ENCODE measurements at places on chromosomes 16 and 17.

- no peak for DNase-seq
These were observed 885.8 kb downstream of the KCNJ2 start for GRCh38 chr17:71055128-71055527.

GRCh38 chr16:49262501-49262900, 19.1 kb downstream of the CBLN1 start:
- DNase-seq: no peak

DNA sequence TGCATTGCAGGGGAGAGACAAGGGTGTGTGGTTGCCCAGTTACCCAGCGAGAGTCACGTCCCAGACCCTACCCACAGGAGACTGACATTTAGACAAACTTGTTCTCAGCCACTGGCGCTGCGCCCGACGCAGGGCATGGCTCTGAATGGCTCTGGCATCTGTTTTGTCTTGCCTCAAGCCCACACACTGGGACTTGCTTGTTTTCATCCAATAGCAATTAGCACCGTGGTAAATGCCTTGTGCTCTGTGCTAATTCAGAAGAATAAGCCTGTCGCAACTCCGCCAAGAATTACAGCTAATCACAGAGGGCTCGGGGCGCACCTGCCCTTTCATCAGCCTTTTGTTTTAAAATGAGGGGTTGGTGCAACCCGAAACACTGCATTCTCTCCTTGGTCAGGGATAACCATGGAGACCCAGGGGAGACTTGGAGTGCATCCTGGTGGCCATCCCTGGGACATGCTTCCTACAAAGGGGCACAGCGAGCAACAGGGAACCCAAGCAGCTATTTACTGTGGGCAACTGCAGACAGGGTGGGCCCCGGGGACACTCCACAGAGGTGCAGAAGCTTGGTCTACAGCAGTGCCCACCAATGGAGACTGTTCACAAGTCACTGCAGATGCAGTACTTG, 220.6 kb upstream of the ZFHX3 start:
- no peak for DNase-seq

DNA sequence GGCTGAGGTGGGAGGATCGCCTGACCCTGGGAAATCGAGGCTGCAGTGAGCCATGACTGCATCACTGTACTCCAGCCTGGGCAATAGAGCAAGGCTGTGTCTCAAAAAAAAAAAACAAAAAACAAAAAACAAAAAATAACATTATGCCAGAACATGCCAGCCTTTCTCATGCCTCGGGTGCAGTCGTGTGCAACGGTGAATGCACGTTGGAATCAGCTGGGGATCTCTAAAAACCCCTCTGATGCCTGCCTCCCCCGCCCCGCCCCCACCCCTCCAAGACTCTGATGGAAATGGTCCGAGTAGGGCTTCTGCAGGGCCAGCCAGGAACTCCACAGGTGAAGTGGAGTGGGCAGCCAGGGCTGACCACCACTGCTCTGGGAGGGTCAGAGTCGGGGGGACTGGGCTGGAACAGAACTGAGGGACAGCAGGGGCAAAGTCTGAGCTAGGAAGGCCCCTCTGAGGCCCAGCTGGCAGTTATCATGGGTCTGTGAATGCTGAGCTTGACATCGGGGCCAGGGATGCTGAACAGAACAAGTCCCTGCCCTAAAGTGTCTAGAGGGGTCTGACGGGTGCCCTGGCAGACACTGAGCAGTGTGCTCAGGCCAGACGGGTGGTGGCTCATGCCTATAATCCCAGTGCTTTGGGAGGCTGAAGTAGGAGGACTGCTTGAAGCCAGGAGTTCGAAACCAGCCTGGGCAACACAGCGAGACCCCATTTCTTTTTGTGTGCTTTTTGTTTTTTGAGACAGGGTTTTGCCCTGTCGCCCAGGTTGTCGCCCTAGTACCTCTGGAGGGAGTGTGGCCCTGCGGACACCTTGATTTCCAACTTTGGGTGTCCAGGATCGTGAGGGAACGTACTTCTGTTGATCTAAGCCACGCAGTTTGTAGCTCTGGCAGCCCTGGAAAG, 193.4 kb upstream of the GSE1 start:
- no peak for DNase-seq

GRCh38 chr17:66548158-66548557, 245.7 kb downstream of the PRKCA start:
- no peak for DNase-seq

DNA sequence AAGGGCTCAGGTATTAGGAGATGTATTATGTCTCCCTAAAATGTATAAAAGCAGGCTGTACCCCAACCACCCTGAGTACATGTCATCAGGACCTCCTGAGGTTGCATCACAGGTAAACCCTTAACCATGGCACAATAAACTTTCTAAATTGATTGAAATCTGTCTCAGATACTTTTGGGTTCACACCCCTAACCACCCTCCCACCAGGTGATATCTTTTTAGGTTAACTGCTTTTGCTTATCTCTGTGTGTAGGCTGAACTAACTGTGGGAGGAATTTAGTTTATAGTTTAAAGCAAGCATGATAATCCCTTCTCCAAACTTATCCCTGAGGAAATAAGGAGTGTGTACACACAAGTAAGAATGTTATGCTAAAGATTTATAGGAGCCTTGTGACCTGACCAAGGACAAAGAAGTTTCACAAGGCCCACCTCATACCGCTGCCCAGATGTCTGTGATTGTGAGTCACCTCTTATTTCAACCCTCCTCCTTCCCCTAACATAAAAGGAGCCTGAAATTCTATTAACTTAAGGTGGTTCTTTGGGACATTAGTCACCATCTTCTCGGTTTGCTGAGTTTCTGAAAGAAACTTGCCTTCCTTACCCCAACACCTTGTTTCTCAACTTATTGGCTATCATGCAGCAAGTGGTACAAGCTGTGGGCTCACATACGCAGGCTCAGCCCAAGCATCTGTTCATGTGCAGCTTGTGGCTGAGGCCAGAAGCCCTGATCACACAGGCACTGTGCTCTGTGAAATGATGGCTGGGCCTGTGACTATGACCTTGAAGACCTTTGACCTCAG, 11.3 kb downstream of the PRSS22 start:
- no peak for DNase-seq

GRCh38 chr17:21817791-21818364, 125.6 kb downstream of the KCNJ18 start:
- DNase-seq: no peak

DNA sequence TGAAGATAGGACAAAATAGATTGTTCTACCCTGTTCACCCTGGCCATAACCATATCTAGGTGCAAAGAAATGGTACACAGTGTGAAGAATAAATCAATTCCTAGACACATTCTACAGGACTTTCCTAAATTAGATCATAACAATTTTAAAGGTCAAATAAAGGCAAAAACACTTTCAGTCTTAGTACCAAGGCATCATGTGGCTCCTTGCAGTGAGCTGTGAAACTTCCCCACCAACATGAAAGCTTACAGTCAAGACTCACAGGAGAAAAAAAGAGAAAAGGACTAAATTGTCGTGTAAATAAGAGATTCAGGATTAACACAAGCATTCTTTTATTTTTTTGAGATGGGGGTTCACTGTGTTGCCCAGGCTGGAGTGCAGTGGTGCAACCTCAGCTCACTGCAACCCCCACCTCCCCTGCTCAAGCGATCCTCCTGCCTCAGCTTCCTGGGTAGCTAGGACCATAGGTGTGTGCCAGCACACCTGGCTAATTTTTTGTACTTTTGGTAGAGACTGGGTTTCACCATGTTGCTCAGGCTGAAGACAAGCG, 14.2 kb downstream of the NSMCE1 start:
- no peak for DNase-seq

GRCh38 chr17:39625198-39625785, 1.5 kb upstream of the PPP1R1B start:
- DNase-seq: no peak

DNA sequence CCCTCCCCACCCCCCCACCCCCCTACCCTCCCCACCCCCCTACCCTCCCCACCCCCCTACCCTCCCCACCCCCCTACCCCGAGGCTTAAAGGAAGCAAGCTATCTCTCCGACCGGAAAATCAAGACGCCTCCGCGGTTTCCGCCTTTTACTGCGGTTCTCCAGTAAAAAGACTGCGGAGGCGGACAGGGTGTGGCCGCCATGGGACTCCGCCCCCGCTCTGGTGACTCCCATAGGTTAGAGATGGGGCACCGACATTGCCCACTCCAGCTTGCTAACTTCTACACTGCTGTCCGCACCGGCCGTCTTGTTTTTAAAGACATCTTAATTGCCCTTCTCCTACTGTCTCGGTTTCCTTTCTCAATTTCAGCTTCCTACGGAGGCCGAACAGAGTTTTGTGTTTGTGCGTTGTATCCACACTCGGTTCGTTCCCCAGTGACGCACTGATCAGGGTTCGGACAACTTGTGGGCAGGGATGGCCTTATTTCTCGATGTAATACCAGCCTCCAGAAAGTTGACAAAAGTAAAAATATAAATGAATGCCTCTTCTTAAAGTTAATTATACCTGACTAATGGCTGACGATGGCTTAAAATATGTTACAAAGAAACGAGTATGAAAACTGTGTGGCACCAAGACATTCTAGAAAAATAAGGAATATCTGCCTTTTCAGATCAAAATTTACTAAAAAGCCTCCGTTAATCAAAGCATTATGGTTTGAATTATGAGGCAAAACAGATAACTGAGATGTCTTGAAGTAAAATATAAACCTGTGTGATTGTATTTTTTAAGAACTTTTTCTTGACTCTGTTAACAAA, 1.1 kb upstream of the ZNF200 start:
- DNase-seq: no peak

DNA sequence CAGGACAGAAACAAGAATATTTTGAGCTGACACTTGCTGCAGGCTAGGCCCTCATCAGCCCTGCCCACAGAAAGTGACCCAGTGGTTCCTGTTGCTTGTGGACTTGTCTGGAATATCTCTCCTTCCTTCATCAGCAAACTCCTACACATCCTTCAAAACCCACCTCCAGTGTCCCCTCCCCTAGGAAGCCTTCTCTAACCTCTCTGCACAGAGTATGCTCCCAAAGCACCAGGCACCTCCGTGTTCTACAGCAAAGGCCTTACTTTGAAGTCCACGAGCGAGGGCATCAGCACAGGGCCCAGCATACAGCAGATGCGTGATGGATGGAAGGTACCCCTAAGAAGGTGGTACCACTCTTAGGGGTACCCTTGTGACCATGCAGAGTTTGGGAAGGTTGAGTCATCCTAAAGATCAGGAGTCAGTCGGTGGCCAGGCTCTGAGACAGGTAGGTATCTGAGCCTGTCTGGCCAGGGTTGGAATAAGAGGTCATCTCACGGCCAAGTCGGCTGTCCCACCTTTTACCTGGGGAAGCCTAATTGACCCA, 2.0 kb downstream of the CCDC102A start:
- no peak for DNase-seq

DNA sequence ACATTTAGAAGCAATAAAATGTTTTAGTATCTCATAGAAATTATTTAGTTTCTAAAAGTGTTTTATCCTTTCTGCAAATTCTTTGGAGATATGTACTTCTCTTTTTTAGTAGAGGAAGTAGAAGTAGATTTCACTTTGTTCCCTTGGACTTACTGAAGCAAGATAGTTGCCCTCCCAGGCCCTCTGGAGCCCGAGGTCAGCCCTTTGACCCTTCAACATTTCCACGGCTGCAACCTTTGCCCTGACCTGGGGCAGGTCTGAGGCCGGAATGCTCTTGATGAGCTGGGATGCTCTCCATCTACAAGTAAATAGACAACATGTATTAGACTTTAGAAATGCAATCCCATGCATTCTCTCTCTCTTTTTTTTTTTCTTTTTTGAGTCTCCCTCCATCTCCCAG, 167.5 kb downstream of the CDK5R1 start:
- no peak for DNase-seq

DNA sequence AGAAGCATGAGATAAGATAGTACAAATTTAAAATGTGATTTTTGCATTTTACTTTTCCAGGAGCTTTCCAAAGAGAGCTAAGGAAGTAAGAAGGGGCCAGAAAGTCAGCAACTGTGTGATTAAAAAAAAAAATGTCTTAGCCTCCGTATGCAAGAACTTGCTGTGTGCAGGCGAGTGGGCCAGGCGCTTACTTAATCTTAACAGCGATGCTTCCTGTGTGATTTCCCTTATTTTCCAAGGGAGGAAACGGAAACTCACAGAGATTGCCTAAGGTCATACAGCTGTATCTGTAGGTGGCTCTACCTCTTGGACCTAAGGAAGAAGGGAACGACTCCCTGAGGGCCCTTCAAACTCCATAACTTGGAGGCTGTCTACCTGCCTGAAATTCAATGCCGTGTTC, 11.1 kb downstream of the HS3ST3B1 start:
- DNase-seq: no peak

DNA sequence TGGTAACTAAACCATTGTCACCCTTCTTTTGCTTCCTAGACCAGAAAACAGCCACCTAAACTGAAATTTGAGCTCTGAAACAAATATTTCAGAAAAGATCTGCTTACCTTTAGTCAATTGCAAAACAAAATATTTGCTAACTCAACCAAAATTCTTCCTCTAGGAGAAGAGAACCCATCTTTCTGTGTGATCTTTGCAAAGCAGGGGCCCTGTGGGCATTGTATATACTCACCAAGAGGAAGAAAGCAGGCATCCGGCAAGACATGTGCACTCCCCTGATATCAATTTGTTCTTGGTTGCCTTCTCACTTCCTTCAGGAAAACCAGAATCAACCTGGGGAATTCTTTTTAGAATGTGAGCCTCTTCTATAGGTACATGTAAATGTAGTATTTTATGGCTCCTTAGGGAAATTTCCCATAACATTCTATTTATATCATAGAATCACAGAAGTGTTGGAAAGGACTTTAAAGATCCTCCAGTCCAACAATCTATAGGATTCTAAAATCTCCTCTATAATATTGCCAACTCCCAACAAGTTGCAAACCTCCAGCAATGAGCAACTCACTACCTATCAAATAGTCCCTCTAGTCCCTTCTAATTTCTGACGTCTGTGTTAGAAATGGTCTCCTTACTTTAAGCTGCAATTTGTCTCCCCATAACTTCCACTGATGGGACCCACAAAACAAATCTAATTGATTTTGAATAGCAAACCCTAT, 966 bp downstream of the SLFN14 start:
- no peak for DNase-seq

GRCh38 chr16:67703626-67704025, 15.5 kb downstream of the GFOD2 start:
- no peak for DNase-seq

GRCh38 chr17:73875346-73875745, 231.1 kb upstream of the SDK2 start:
- DNase-seq: no peak

DNA sequence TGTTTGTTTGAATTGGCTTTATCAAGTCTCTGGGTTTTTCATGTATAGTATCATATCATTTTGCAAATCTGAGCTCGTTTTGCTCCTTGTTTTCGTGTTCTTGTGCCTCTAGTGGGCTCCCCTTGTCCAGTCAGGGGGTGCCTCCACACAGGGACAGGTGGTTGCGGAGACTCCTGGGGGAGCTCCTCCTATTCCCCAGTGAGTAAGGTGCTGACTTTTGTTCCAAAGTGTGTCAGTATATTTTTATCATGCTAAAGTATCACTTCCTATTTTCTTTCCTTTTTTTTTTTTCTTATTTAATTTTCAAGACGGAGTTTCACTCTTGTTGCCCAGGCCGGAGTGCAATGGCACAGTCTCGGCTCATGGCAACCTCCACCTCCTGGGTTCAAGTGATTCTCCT, 30.3 kb upstream of the IL17C start:
- no peak for DNase-seq

GRCh38 chr16:83947642-83948234, 5.3 kb upstream of the OSGIN1 start:
- DNase-seq: no peak

Data from activated naive CD8-positive, alpha-beta T cell treated with anti-CD3 and anti-CD28 coated beads, Interleukin-2, amount 50 U/mL, for 16 hours (primary cell).